Aorta (tissue), 5 donors: ENCODE measurements at places on chromosomes 6 and 20. TPM values are rescaled to one million over a fixed set of nuclear protein-coding genes. Genes with fewer than 3 reads are reported as not detected.
A peak's percentile ranks its signal among the peaks of the same experiment; 100 is the strongest.

Gene FAM184A
- 4.8 TPM for total RNA-seq

Gene PERP
- total RNA-seq, result 14.8 TPM

Gene RSPH4A
- total RNA-seq, result 0.68 TPM

Gene CLVS2
- total RNA-seq, result not detected

DNA sequence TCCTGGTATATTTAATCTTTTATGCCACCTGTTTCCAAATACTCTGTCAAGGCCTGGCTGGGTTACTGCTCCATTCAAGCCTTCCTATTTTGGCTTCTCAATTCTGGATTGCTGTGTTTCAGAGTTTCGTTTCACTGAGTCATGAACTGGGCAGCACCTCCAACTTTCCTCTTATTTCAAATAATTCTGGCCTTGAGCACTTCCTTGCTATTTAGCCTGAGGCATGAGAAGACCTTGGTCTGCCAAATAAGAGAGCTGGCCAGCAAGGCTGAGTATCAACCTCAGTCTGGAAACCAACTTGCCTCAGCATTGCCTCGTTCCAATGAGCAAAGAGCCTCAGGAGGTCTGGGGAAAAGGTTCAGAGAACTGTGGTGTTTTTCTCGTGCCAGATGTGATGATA lies 66.6 kb downstream of the TNFAIP3 start:
- H3K27ac ChIP-seq, result no peak overlapping the region
- no peaks in the 10 kb centered on the region for H3K4me1 ChIP-seq
- peak; percentile 79 for DNase-seq
- no peaks in the 10 kb centered on the region for H3K27me3 ChIP-seq
- H3K36me3 ChIP-seq, result no peaks in the 10 kb centered on the region

- no peaks in the 10 kb centered on the region for H3K4me1 ChIP-seq
- DNase-seq, result no peak
- no peak overlapping the region for H3K4me3 ChIP-seq
- peaks cover 2% of the 10 kb centered on the region for H3K27me3 ChIP-seq
- H3K27ac ChIP-seq, result no peak overlapping the region
- H3K36me3 ChIP-seq, result no peaks in the 10 kb centered on the region
These were observed 3.7 kb downstream of the FOXF2 start for GRCh38 chr6:1392813-1393640.

DNA sequence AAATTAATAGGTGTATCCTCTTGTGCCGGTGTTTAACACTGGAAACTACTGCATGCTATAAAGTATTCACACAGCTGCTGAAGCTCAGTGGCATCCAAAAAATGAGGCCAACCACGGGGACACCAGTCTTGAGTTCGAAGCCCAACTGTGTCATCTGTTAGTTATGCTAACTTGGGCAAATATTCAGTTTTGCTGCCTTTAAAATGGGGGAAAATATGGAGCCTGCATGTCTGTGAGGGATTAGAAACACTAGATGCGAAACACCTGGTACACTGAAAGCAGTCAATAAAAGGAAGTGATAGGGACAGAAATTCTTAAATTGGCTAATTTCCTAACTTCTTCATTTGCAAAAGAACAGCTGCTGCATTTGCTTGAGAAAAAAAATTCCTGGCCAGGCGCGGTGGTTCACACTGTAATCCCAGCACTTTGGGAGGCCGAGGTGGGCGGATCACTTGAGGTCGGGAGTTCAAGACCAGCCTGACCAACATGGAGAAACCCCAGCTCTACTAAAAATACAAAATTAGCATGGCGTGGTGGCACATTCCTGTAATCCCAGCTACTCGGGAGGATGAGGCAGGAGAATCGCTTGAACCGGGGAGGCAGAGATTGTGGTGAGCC lies 36.6 kb upstream of the MLIP start:
- H3K27me3 ChIP-seq, result no peaks in the 10 kb centered on the region
- H3K36me3 ChIP-seq, result no peaks in the 10 kb centered on the region
- DNase-seq, result no peak
- no peak overlapping the region for H3K27ac ChIP-seq
- H3K4me3 ChIP-seq, result no peak overlapping the region

DNA sequence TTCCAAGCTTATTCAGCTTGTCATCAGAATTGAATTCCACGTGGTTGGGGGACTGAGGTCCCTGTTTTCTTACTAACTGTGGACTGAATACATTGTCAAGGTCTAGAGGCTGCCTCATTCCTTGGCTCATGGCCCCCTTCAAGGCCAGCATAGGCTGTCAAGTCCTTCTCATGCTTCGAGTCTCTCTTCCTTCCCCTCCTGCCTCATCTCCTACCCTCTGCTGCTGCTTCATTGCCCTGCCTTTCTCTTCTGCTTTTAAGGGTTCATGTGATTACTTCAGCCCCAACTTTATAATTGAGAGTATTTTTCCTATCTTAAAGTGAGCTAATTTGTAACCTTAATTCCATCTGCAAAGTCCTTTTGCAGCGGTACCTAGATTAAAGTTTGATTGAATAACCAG lies 27.6 kb upstream of the ZNF831 start:
- H3K4me1 ChIP-seq, result no peaks in the 10 kb centered on the region
- no peaks in the 10 kb centered on the region for H3K36me3 ChIP-seq
- H3K27ac ChIP-seq, result no peak overlapping the region
- no peak overlapping the region for H3K4me3 ChIP-seq
- H3K27me3 ChIP-seq, result no peaks in the 10 kb centered on the region
- DNase-seq, result no peak

DNA sequence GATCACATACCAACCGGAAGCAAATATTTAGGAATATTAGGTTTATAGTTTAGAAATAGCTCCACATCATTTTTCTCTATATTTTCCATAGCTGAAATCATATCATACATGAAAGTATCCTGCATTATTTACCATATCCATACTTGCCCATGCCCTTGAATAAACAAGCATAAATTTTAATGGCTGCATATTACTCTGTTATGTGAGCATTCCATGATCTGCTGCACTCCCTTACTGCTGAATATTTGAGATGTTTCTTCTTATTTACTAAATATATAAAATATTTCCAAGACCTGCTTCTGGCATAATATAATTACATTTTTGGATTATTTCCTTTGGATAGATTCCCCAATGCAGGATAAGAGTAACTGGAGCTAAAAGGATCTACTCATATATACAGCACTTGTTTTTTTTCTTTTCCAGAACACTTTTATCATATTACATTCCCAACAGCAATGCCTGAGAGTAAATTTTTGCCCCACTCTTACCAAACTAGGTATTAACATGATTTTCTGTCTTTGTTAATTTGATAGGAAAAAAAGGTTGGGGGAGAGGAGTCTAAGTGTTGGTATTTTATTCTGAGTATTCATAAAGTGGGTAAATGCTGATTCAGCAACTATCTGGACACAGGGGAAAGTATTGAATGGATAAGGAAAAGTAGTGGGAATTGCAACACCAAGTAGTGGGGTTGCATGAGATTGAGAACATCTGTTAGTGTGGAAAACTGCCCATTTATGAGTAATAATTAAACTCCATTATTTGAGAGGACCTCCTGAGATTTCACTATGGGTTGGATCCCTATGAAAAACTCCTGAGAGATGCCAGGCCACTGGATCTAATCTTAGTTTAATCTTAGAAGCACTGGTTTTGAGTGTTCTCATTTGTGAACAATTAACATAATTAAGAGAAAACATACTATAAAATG lies 76.0 kb downstream of the MAN1A1 start:
- H3K27ac ChIP-seq, result no peak overlapping the region
- H3K4me3 ChIP-seq, result no peak overlapping the region
- DNase-seq, result no peak
- no peaks in the 10 kb centered on the region for H3K36me3 ChIP-seq

GRCh38 chr20:24721891-24722568 lies 227.0 kb upstream of the CST7 start:
- no peak for DNase-seq
- H3K27me3 ChIP-seq, result no peaks in the 10 kb centered on the region
- no peak overlapping the region for H3K4me3 ChIP-seq

- H3K27ac ChIP-seq, result no peak overlapping the region
- no peaks in the 10 kb centered on the region for H3K27me3 ChIP-seq
- no peaks in the 10 kb centered on the region for H3K4me1 ChIP-seq
- H3K36me3 ChIP-seq, result no peaks in the 10 kb centered on the region
These were observed 148.4 kb downstream of the GRIK2 start for GRCh38 chr6:101541894-101542293.

GRCh38 chr6:150024646-150025155 lies 631 bp downstream of the RAET1L start:
- H3K4me3 ChIP-seq, result no peak overlapping the region
- H3K4me1 ChIP-seq, result no peaks in the 10 kb centered on the region

- H3K27me3 ChIP-seq, result no peaks in the 10 kb centered on the region
- DNase-seq, result no peak
- no peak overlapping the region for H3K27ac ChIP-seq
- no peak overlapping the region for H3K4me3 ChIP-seq
- H3K4me1 ChIP-seq, result no peaks in the 10 kb centered on the region
- H3K36me3 ChIP-seq, result no peaks in the 10 kb centered on the region
These were observed 46.9 kb upstream of the POPDC3 start for GRCh38 chr6:105226598-105227294.

DNA sequence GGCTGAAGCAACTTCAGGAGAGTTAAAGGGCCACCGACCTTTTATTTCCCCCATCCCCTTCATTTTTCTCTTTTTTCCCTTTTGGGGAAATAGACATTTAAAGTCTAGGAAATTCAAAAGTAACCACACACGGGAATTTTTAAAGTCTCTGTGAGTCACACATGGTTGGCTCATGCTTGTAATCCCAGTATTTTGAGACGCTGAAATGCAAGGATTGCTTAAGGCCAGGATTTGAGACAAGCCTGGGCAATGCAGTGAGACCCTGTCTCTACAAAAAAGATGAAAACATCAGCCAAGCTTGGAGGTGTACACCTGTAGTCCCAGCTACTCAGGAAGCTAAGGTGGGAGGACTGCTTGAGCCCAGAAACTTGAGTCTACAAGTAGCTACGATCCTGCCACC lies 34.2 kb downstream of the KATNA1 start:
- no peak for DNase-seq
- H3K27ac ChIP-seq, result no peak overlapping the region
- no peaks in the 10 kb centered on the region for H3K4me1 ChIP-seq
- no peaks in the 10 kb centered on the region for H3K27me3 ChIP-seq
- H3K36me3 ChIP-seq, result peaks cover 2% of the 10 kb centered on the region

DNA sequence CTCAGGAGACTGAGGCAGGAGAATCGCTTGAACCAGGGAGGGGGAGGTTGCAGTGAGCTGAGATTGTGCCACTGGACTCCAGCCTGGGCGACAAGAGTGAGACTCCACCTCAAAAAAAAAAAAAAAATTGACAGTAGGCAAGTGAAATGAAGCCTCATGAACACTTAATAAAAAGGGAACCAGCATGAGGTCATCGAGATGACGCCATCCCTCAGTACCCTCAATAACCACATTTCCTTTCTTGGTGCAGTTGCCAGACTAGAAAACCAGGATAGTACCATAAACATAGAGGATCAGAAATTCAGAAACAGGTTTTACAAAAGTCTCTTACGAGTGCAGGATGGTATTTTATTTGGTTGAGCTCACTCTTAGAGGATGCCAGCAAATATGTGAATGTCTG lies 584.1 kb downstream of the MAFB start:
- H3K4me1 ChIP-seq, result no peaks in the 10 kb centered on the region
- no peaks in the 10 kb centered on the region for H3K36me3 ChIP-seq
- H3K27ac ChIP-seq, result no peak overlapping the region
- H3K4me3 ChIP-seq, result no peak overlapping the region
- H3K27me3 ChIP-seq, result no peaks in the 10 kb centered on the region

DNA sequence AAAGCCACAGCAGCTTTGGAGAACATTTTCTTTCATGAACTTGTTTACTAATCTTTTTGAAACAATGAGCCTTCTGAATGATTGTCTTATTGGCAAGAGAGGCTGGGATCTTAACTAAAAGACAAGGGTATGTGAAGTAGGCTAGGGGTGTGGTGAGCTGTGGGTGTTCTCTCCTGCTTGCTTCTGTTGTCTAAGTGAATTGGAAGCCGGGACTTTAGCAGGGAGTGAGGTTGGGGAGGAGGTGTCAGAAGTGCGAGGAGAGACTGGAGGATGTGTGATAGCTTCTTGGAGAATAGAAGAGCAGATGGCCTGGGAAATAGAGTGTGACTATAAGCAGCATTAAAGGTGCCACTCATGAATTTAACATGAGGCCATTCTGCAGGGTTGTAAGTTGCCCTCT lies 562.8 kb downstream of the UTRN start:
- H3K27me3 ChIP-seq, result no peaks in the 10 kb centered on the region
- no peaks in the 10 kb centered on the region for H3K4me1 ChIP-seq
- peaks cover 3% of the 10 kb centered on the region for H3K36me3 ChIP-seq
- no peak overlapping the region for H3K27ac ChIP-seq

- no peaks in the 10 kb centered on the region for H3K27me3 ChIP-seq
- no peak for DNase-seq
- no peaks in the 10 kb centered on the region for H3K36me3 ChIP-seq
- H3K27ac ChIP-seq, result no peak overlapping the region
These were observed 94.6 kb downstream of the FOXA2 start for GRCh38 chr20:22489626-22490286.

DNA sequence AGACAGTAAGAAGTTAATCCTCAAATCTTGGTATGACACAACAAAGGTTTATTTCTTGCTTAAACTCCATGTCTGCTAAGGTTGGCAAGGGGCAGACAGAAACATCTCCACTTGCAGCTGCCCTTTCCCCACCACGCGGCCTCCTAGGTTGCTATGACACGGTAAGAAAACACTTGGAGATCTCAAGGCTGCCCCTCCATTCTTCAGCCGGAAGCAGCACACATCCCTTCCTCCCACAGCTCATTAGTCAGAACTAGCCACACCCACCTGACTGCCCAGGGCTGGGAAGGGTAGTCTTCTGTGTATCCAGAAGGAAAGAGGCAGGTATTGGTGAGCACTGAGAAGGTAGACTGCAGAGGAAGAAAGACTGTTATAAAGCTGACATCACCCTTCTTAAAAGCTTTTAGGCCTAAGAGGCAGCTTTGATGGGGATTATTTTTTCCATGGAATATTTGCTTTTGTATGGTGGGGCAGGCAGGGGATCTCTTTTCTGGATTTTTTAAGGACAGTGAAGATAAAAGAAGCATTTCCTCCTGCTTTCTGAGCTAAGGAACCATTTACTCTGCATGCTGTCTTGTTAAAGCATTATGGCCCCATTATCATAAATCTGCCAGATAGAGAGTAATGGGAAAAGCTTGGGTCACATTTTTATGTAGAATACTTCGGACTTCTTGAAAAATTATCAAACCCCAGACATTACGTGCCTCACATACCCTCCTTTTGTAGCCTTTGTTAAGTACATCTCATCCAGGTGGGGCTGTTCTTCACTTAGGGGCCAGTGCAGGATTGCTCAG lies 41.6 kb downstream of the MRAP2 start:
- no peaks in the 10 kb centered on the region for H3K27me3 ChIP-seq
- H3K36me3 ChIP-seq, result no peaks in the 10 kb centered on the region
- no peak for DNase-seq
- no peak overlapping the region for H3K4me3 ChIP-seq

DNA sequence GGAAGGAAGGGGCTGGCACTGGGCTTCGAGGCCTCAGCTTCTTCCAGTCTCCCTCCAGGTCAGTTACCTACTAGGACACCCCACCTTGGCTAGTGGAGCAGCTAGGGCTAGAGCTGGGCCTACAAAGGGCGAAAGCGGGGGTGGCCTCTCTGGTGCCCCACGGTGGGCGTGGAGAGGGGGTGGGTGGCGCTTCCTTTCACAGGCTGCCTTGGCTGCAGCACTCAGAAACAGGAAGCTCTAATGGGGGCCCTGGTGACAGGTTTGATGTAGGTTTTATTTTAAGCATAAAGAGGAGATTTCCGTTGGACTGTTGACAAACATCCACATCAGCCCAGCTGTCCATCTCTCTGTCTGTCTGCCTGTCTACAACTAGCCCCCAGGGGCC lies 13.4 kb downstream of the FAM110A start:
- DNase-seq, result no peak
- no peak overlapping the region for H3K4me3 ChIP-seq
- H3K36me3 ChIP-seq, result no peaks in the 10 kb centered on the region
- H3K27me3 ChIP-seq, result no peaks in the 10 kb centered on the region
- H3K4me1 ChIP-seq, result no peaks in the 10 kb centered on the region
